ENCODE measurements at places on chromosomes 7 and 10. TPM values are rescaled to one million over a fixed set of nuclear protein-coding genes. Genes with fewer than 3 reads are reported as not detected.

GRCh38 chr10:69858201-69858600, 56.5 kb downstream of the COL13A1 start:
- no peak for DNase-seq

GRCh38 chr7:7779888-7780287, 61.5 kb upstream of the RPA3 start:
- no peak for DNase-seq

DNA sequence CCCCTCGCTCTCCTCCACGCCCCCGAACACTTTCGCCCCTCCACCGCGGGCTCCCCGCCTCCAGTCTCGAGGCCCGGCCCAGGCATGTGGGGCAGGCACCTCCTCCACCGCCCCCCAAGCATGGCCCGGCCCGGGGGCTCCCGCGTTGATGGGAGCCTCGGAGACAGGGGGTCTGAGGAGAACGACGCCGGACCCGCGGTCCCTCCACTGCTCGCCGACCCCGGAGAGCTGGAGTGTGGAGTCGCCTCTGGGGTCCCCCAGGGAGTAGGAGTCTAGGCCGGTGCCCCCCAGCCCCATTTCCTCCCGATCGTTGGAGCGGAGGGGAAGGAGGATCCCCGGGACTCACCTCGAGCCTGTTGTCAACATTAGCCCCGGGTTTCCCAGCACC, 206 bp downstream of the UPF2 start:
- peak; percentile 51 for DNase-seq

- no peak for DNase-seq
Measured at GRCh38 chr7:121214657-121215056, 114.1 kb upstream of the WNT16 start.

DNA sequence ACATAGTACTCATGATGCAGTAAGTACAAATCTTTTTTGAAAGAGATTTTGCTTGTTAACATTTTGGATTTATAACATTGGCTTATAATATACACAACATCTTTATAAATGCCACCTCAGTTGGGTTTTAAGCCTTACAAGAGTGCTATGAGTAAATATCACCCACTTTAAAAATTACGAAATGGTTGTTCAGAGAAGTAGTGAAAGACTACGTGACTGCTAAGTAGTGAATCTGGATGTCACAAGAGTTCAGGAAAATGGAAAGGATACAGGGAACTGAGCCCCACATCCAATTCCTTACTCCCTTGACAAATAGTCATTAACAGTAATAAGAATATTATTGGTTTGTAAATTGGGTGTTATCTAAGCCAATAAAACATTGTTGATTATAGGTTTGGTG, 20.0 kb downstream of the TMEM106B start:
- no peak for DNase-seq

- peak; percentile 74 for DNase-seq
Measured at GRCh38 chr10:91298224-91298871, 77.9 kb downstream of the PCGF5 start.

- DNase-seq: no peak
Measured at GRCh38 chr7:38550836-38551235, 80.3 kb downstream of the AMPH start.

DNA sequence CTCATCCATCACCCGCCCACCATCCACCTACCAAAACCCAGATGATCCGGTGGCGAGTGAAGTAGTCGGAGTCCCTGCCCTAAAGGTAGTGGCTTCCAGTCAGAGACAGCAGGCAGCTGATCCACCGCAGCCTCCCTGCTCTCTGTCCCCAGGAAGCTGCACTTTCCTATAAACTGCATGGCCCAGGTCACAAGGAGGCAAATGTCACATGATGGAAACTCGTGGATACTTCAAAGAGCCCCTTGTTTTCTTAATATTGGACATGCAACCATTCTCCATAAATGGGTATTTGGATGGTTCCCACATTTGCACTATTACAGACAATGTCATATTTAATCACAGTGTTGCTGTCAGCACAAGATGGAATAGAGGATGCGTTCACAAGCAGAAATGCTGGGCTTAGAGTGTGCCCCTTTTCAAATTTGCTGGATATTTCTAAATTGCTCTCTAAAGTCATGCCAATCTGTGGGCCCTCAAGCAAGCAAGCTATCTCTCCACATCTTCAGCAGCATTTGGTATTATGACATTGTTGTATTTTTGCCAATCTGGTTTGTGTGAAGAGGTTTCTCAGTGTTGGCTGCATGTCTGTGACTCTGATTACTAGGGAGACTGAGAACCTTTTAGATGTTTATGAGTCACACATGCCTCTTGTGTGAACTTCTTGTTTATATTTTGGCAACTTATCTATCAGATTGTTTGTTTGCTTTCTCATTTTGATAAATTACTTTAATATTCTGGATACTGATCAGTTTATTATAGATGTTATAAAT, 822.0 kb downstream of the TNS3 start:
- DNase-seq: no peak

- DNase-seq: no peak
Measured at GRCh38 chr10:126437635-126438406, 49.5 kb upstream of the ADAM12 start.

The AOAH gene
- total RNA-seq: 3.3 TPM

The ARID5B gene
- total RNA-seq: 108 TPM

The PTPRE gene
- 21.2 TPM for total RNA-seq

The TMEM120A gene
- 147 TPM for total RNA-seq

The R3HCC1L gene
- total RNA-seq: 4.1 TPM

Data from heart right ventricle (tissue), 16 donors.